ENCODE measurements at places on chromosomes 13 and 19.

DNA sequence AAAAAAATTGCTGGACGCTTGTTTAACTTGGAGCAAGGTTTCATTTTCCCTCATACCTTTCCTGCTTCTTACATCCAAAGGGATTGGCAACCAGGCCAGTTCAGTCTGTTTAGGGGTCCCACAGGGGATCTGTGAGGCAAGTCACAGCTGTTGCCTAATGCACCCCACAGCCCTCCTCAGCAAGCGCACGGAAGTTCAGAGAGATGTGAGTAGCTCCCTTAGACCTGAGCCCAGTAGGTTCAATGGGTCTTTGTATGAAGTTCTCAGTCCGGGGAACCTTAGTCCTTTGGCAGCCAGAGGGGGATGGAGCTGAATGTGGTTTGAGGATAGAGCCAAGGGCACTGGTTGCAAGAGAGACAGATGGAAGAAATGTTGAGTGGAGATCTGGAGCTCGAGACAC lies 13.0 kb downstream of the SAMD4B start:
- DNase-seq, result no peak

DNA sequence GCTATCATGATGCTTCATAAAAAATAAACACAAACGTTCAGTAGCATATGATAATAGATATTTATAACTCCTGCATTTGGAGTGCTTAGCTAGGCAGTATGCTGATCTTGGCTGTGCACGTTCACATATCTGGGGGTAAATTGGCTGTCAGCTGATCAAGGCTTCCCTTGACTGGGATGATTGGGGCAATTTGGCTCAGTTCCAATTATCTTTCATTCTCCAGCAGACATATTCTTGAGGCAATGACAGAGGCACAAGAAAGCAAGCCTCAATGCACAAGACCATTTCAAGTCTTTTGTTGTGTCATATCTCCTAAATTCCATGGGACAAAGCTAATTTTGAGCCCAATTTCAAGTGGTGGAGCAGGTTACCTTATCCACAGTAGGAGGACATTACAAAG lies 142.0 kb downstream of the DLEU7 start:
- no peak for DNase-seq

DNA sequence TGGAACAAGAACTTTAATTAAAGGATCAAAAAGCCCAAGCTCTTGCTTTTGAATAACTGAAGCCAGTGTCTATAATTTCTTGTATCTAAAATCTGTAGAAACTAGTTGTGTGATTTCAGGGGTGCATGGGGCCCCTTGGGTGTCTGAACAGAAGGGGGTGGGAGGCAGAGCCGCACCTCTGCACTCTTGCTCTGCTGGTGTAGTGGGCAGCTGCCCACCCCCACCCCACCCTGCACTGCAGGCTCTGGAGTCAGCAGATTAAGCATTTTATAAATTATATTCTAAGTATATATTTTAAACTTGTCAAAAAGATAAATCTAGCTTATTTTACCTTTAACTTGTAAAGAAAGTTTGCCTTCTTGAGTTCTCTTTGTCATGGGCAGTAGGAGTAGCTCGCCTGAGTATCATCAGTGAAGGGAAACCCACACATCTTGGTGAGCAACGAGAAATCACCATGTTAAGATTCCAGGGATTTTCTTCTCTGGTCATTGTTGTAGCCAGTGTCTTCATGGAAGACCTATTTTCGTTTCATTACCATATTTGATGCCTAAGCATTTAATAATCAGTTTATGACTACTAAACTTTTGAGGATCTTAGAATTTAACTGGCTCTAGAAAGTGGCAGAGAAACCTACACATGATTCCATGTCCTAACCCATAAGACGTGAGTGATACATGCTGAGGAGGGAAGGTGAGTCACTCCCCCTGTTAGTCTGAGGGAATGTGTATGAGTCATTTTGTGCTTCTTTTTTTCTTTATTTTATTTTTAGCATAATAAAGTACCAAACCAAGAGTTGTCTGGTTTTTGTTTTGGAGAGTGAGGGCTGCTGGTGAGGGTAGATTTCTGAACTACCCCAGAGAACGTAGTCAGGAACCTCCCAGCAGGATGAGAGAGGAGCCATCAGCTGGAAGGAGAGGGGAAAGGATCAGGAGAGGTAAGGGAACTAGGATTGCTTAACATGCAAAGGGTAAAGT lies 7.7 kb downstream of the UBE2L5 start:
- DNase-seq, result no peak

DNA sequence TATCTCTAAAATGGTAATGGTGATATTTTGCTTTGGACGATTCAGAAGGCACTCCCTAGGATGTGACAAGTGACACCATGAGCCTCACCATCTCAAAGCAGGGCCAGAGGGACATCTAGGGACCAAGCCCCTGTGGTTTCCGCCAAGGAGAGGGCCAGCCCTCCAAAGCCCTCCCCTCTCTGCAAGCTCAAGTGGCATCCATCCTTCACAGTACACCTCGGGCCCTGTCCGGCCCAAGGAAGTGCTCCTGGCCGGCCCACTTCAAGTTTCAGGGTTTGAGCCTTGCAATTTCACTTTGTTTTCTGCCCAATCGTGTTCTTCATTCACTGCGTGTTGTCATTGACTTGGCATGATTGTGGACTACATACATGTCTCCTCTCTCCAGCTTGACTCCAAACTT lies 82.5 kb downstream of the TSHZ3 start:
- no peak for DNase-seq

DNA sequence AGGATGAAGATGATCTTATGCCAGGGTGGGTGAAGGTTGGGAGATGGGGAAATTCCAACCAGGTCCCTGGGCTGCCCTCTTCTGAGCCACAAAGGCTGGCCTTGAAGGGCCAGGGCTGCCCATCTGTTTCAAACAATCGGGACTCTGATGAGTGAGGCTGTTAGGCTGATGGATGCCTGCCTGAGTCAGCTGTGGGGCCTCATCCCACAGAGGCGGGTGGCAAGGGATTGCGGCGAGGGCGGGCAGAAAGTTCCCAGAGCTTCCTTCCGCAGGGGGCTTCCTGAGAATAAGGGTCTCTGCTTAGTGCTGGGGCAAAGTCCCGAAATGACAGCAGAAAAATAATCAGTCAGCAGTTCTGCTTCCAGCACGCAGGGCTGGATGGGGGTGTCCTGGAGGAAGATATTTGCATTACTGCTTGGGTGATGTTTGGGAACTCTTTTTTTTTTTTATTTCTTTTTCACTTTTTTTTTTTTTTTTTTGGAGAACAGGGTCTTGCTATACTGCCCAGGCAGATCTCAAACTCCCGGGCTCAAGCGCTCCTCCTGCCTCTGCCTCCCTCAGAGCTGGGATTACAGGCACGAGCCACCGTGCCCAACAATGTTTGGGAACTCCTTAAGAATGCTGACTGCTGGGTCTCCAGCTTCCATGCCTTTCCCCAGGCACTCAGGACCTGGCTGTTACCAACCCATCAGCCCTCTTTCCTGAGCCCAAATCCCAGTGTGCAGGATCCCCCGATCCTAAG lies 14.1 kb downstream of the SH3GL1 start:
- no peak for DNase-seq

- DNase-seq, result no peak
Observed at GRCh38 chr13:51829568-51829899, 15.4 kb downstream of the TMEM272 start.

DNA sequence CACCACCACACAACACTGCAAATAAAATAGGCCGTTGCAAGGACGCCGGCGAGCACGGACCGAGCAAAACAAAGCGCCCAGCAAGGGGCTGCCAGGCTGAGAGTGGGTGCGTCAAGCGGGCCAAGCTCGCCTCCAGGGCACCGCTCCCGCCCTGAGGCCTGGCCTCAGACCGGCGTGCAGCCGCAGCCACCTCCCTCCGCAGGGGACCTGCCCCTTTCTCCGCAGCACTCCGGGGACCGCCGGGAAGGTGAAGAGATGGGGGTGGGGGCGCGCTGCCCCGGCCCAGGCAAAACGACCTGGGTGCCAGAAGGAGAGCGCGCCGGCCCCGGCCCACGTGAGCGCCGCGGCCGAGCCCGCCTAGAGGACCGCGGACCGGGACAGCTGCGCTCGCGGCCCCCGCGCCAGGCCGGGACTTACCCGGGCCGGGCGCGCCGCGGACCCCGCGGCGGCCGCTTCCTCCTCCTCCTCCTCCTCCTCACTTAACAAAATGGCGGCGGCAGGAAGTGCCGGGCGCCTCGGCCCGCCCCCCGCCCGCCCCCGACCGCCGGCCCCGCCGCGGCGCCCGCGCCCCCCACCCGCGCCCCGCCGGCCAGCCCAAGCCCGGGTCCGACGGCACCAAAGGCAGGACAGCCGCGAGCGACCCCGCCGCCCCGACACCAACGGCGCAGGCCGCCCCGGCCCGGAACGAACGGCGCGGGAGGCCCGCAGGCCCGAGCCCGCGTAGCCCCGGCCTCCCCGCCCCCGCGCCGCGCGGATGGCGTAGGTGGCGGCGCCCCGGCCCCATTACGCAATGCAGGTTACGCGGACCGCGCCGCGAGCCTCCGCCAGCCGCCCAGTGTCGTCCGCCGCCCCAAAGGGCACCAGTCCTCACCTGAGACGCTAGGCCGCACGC lies 674 bp downstream of the BRD4 start:
- peak; percentile 65 for DNase-seq

- no peak for DNase-seq
Observed at GRCh38 chr19:47157431-47158321, 27.0 kb downstream of the SAE1 start.

DNA sequence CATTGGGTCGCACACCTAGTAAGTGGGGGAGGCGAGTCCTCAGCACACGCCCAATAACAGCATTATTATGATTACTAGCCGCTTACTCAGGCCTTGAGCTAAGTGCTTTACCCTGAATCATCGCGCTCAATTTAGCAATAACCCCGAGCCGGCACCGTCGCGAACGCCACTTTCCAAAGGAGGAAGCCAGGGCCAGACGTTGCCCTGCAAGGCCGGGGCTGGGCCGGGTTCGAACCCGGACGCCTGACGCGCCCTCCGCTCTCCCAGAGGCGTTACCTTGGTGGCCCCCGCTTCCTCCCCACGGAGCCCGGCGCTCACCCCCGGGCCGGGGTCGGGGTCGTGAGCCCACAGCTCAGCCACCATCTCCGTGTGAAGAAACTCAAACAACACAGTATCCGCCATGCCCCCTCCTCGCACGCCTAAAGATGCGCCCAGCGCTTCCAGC lies at the start of gene TRAPPC6A:
Gene TRAPPC6A, minus strand, starts transcription at position 421 of the 445 bp plus-strand sequence. Its CDS starts 19 bp downstream, at position 402.
- DNase-seq, result no peak

- no peak for DNase-seq
Observed at GRCh38 chr19:28482221-28482620, 730.7 kb downstream of the UQCRFS1 start.

DNA sequence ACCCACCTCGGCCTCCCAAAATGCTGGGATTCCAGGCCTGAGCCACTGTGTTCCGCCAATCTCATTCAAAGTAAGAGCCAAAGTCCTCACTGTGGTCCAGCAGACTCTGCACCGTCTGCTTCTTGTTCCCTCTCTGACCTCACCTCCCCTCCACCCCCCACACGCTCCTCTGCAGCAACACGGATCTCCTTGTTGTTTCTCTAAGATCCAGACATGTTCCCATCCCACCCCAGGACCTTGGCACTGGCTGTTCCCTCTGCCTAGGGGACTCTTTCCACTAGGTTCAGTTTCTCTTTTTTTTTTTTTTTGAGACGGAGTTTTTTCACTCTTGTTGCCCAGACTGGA lies 38.4 kb downstream of the LTBP4 start:
- no peak for DNase-seq

- peak; percentile 55 for DNase-seq
Observed at GRCh38 chr13:113297370-113298042, 467 bp downstream of the LAMP1 start.

GRCh38 chr13:26186995-26187394 lies 35.1 kb downstream of the RNF6 start:
- DNase-seq, result peak; percentile 41

DNA sequence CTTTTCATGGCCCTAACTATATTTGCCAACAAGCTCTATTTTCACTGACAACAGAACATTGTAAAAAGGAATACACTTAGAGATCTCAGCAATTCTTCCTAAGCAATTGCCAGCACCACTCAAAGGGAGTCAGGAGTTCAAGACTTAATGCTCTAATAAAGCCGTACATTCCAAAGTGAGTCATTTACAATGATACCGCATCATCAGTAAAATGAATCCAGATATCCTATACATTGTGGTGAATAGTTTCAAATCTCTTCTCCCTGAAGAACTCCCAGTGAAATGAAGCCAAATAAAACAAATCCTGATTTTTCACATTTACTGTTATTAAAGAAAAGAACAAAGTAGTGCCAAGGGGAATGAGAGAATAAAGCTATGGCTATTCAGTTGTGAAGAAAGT lies 2898.7 kb upstream of the PCDH20 start:
- no peak for DNase-seq

DNA sequence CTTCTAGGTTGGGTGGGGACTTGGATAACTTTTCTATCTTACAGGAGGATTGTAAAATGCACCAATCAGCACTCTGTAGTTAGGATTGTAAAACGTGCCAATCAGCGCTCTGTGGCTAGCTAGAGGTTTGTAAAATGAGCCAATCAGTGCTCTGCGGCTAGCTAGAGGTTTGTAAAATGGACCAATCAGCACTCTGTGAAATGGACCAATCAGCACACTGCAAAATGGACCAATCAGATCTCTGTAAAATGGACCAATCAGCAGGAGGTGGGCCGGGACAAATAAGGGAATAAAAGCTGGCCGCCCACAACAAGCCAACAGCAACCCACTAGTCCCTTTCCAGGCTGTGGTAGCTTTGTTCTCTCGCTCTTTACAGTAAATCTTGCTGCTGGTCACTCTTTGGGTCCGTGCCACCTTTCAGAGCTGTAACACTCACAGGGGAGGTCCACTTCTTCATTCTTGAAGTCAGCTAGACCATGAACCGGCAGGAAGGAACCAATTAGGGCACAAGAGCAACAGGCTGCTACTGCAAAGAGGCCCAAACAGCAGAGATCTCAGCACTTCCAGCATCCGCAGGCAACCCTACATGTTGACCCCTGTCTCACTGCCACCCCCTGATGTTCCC lies 156.8 kb downstream of the DNAJC15 start:
- no peak for DNase-seq
